Motor neuron (in vitro differentiated cells): ENCODE measurements at places on chromosomes 3 and 15.

- ATAC-seq: no peak
These were observed 24.5 kb upstream of the TM4SF1 start for GRCh38 chr3:149401926-149402310.

- ATAC-seq: no peak
These were observed 10.5 kb downstream of the LRRK1 start for GRCh38 chr15:100929641-100930042.

DNA sequence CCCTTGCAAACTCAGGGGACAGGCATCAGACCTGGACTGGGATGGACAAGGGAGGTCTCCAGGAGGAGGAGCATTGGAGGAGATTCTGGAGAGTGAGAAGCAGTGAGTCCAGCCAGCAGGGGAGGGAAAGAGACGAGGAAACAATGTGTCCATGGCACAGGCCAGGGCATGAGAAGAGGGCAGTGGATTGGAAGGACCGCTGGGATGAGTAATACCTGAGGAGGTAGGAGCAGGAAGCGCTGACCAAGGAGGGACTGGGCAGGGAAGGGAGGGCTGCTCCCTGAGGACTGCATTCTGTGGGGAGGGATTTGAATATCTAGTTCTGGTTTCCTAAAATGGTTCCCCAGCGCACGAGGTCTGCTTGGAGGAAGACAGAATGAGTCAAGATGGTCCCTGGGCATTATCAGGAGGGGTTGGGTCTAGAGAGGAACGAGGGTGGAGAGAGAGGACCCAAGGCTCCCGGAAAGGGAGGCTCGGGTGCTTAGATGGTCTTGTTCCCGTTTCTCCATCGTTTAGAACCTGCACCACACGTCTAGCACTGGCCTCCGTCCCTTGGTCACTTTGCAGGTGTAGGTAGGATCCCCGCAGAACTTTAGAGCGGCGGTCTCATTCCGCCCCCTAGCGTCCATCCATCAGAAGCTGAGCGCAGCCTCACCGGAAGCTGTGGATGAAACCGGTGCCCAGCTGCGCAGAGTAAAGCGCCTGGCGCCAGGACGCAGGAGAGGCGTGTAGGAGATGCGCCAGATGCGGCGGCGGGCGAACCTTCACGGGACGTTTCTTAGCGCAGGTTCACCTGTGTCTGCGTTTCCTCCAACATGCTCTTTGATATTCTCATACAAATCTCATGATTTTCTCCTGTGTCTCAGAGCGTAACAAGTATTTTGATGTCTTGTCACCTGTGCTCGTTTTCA lies 190.7 kb upstream of the NDN start:
- peak; percentile 100 for ATAC-seq

GRCh38 chr3:15800327-15800726 lies 2.5 kb upstream of the ANKRD28 start:
- ATAC-seq: no peak

- ATAC-seq: peak; percentile 13
These were observed 81.5 kb upstream of the KCNMB2 start for GRCh38 chr3:178454726-178455125.

- ATAC-seq: peak; percentile 98
These were observed 16.0 kb upstream of the PCOLCE2 start for GRCh38 chr3:142904639-142905436.

DNA sequence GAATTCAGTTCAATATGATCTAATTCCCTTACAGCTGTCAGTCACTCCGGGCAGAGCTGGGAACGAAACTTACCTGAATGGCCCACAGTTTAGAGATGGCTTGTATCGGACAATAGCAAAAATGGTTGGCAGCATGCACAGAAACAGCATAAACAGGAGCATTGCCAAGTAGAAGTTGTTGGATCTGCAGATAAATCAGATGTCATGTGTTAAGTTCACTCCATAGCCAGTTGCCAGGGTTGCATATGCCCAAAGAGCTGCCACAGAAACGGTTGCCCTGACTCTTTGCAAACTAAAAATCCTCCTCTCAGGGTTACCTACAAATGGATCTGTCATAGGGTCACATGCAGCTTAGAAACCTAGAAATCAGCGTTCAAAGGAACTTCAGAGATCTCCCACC lies 15.4 kb upstream of the STARD5 start:
- ATAC-seq: no peak

DNA sequence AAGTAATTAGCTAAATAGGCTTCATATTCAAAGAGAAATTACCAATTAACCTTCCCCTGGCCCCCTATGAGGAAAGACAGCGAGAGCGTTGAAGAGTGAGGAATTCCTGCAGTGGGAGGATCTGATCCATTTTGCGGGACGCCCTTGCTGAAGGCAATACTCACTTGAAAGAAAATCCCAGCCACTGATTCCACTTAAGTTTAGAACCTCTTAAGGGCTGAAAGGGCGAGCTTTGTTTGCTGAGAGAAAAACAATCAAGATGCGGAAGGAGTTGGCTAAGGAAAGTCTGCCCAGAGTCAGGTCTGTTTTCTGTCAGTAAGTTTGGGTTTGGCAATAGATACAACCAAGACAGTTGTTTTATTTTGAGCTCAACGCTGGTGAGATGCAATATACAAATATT lies 102.8 kb upstream of the GBE1 start:
- no peak for ATAC-seq

DNA sequence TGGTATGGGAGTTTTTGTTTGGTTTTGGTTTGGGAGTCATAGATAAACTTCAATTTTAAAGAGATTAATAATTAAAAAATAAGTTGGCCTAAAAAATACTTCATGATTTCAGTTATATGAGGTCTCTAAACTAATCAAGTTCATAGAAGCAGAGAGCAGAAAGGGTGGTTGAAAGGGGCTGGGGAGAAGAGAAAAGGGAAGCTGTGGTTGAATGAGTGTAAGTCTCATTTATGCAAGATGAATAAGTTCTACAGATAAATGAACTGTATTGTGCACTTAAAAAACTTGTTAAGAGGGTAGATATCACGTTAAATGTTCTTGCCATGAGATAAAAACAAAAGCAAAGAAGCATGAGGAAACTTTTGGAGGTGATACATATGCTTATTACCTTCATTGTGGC lies 188.7 kb downstream of the NSUN3 start:
- ATAC-seq: no peak

- ATAC-seq: peak; percentile 43
These were observed 922 bp downstream of the ADPRH start for GRCh38 chr3:119580067-119580760.

DNA sequence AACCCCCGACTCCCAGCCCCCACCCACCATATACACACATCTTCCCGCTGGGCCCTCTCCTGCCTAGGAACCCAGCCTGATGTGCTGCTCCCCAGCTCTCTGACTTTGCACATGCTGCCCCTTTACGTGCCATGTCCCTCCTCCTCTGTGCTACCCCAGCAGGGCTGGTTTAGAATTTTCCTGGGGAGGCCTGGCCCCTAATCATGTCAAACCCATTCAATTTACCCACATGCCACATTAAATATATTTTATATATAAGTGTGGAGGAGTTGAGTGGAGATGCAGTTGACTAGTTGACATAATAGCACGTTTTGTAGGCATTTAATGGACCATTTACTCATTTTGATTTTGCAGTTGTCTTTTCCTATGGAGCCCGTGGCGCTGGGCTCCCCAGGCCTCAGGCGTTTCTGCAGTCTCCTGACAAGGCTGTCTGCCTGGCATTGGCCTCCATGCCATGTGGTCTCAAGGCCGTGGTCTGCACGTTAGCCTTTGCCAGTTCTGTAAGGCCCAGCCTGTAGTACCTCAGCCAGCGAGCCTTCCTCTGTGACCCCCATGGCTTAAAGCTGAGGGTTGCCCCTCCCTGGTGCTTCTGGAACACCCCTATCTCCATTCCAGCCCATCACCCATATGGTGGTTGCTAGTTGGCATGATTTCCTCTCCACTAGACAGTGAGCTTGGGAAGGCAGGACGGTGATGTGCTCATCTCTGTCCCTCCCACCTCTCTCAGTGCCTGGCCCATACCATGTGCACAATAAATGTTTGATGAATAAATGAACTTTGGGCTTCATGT lies 155.8 kb downstream of the TLE3 start:
- no peak for ATAC-seq

- ATAC-seq: no peak
These were observed 510.0 kb upstream of the ALCAM start for GRCh38 chr3:104856741-104857140.

- peak; percentile 66 for ATAC-seq
These were observed 18.5 kb downstream of the RPL32 start for GRCh38 chr3:12822725-12823373.

DNA sequence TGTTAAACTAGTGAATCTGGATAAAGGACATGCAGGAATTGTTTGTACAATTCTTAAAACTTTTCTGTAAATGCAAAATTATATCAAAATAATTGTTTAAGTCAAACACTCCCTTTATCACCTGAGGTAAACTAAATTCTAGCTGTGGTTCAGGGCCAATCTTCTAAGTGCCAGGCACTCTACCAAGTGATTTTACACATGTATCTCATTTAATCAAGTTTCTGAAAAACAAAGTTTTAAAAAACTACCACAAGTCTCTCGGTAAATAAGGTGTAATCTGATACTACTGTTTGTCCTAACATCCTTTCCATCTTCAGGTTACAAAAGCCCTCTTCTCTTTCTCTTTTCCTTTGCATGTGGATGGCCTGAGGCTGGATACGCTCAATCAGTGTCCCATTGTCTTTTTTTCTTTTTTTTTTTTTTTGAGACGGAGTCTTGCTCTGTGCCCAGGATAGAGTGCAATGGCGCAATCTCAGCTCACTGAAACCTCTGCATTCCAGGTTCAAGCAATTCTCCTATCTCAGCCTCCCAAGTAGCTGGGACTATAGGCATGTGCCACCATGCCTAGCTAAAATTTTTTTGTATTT lies 19.3 kb downstream of the IFT80 start:
- no peak for ATAC-seq

GRCh38 chr3:112002096-112002971 lies 3.6 kb downstream of the TAGLN3 start:
- ATAC-seq: no peak

DNA sequence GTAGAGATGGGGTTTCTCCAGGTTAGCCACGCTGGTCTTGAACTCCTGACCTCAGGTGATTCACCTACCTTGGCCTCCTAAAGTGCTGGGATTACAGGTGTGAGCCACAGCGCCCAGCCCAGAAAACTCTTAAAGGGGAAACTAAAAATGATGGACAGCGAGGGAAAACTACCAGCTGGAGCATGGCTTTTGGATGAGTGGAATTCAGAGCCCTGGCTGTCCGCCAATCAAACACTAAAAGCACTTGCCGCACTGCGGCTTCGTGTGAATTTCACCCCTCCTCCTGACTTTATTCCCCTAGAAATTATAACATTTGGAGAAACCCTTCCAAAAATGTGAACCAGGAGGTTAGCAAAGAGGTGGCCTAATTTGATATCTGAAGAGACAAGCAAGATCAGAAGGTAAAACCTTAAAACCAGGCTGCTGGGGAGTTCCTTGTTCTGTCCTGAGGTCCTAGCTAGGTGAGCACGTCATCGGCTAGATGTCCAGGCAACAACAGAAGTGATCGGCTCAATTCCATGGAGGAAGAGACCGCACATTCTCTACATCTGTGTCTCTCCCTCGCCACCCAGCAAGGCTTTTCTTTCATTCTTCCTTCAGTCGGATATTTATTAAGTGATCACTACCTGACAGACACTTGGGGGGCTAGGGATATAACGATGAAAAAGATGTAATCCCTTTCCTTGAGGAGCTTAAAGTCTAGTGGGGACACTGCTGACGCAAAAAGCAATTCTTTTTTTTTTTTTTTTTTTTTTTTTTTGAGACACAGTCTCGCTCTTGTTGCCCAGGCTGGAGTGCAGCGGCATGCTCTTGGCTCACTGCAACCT lies 1.7 kb downstream of the TM4SF19 start:
- no peak for ATAC-seq

- ATAC-seq: no peak
These were observed 39.5 kb downstream of the GOLGA6A start for GRCh38 chr15:74042603-74043424.

GRCh38 chr3:172268868-172269267 lies 179.4 kb downstream of the GHSR start:
- no peak for ATAC-seq

GRCh38 chr3:123025642-123026521 lies 1.7 kb downstream of the SEMA5B start:
- ATAC-seq: no peak

DNA sequence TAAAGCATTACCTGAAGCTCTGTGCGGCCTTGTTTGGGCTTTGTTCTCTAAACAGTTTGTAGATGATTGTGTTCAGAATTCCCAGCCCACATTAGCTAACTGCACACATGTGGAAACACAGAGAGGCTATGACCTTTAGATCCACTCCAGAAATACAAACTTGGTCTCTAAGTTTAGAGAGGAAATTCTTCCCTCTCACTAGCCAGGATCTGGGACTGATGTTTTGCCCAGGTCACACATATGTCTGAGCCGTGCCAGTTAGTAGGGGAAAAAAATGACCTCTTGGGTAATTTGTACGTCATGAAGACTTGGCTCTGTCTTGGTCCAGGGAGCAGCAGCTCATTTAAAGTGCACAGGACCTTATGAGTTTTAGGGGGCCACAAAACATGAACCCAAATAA lies 223.1 kb downstream of the RBMS3 start:
- no peak for ATAC-seq

GRCh38 chr3:162166543-162166942 lies 669.9 kb downstream of the OTOL1 start:
- ATAC-seq: no peak

- no peak for ATAC-seq
These were observed 11.4 kb upstream of the SLC6A6 start for GRCh38 chr3:14391033-14391432.

GRCh38 chr3:101888653-101889052 lies 39.3 kb downstream of the NFKBIZ start:
- no peak for ATAC-seq

- ATAC-seq: no peak
These were observed 137.0 kb downstream of the CHDH start for GRCh38 chr3:53709256-53709655.

- ATAC-seq: peak; percentile 45
These were observed 246.8 kb upstream of the TOPAZ1 start for GRCh38 chr3:43994657-43995546.

DNA sequence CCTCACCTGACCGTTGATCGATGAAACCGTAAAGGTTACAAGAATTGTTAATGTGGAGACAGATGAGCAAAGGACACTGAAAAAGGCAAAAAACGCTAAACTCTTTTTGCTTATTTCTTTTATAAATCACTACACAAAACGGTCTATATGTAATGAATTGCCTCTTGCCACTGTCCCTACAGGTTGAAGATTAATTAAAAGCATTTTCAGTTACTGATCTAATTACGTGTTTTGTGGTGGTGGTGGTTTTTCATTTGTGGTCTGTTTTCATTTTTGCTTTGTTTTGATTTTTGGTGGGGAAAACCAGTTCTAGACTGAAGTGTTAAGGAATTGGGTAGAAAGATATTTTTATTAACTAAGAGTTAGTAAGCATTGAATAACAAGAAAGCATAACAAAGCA lies 299.2 kb upstream of the LRRN1 start:
- ATAC-seq: no peak
